Fibroblast of skin of left biceps (primary cell): ENCODE measurements at places on chromosomes 11 and 22.

- no peak for DNase-seq
Measured at GRCh38 chr11:128200467-128200866, 386.9 kb downstream of the ETS1 start.

GRCh38 chr22:45240104-45240809 lies 437 bp downstream of the KIAA0930 start:
- no peak for DNase-seq

DNA sequence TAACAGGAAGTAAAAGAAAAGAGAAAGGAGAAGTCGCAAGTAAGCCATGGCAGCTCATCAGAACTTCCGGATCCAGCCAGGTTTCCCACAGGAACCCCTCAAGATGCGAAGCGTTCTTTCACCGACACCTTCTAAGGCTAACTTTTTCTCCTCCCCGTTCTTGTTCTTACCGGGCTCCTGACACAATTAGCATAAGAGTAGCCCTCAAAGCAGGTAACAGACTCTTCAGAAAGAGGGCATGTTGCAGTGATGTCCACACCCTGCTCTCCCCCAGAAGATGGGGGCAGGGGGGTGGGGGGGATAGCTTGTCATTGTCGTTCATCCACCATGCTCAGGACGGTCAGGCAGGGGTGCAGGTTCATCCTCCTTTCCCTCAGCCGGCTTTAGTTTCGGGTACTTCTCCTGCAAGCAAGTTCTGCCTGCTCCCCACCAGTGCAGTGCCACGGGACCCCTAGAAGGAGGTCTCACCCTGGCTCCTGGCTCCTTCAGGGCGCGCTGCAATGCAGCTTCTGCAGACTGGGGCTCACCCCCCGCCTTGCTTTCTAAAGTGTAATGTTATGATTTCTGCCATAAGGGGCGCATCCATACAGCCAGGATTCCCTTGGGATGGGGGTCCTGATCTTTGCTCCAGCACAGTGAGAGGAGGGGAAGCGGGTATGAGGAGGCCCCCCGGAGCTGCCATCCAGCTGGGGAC lies 2.3 kb downstream of the OPCML start:
- no peak for DNase-seq

- peak; percentile 71 for DNase-seq
Measured at GRCh38 chr11:130652671-130653335, 204.4 kb downstream of the ADAMTS15 start.

DNA sequence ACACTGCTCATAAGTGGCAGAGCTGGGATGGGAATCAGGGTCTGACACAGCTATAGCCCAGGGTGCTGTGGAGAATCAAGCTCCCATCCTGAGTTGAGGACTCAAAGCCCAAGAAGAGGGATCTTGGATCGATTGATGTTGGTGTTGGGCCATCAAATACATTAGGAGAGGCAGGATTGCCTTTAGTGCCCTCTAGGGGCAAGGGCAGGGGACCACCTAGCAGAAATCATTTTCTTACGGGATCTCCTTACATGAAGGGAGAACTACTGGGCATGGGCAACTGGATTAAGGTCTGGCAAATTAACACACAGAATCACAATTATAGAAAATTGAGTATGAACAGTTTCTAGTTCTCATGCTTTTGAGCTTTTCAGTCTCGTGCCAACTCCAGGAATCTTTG lies 24.9 kb upstream of the EMSY start:
- DNase-seq, result no peak

GRCh38 chr22:45290410-45290936 lies 5.7 kb downstream of the UPK3A start:
- peak; percentile 42 for DNase-seq

- peak; percentile 79 for DNase-seq
Measured at GRCh38 chr22:20509344-20510047, 2.1 kb downstream of the MED15 start.

DNA sequence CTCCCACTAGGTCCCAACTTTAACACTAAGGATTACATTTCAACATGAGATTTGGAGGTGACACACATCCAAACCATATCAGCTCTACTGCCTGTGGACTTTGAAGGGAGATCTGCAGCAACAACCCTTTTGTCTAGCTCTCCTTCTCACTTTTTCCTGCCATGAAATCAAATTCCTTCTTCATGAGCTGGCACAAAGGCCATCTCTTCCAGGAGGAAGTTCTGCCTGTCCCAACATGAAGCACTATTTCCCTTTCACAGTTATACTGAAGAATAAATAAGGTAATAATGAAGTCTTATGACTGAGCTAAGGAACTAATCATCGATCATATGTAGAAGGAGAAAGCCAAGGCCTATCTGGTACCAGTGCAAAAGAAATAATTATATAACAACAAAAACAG lies 253.5 kb upstream of the TENM4 start:
- no peak for DNase-seq

DNA sequence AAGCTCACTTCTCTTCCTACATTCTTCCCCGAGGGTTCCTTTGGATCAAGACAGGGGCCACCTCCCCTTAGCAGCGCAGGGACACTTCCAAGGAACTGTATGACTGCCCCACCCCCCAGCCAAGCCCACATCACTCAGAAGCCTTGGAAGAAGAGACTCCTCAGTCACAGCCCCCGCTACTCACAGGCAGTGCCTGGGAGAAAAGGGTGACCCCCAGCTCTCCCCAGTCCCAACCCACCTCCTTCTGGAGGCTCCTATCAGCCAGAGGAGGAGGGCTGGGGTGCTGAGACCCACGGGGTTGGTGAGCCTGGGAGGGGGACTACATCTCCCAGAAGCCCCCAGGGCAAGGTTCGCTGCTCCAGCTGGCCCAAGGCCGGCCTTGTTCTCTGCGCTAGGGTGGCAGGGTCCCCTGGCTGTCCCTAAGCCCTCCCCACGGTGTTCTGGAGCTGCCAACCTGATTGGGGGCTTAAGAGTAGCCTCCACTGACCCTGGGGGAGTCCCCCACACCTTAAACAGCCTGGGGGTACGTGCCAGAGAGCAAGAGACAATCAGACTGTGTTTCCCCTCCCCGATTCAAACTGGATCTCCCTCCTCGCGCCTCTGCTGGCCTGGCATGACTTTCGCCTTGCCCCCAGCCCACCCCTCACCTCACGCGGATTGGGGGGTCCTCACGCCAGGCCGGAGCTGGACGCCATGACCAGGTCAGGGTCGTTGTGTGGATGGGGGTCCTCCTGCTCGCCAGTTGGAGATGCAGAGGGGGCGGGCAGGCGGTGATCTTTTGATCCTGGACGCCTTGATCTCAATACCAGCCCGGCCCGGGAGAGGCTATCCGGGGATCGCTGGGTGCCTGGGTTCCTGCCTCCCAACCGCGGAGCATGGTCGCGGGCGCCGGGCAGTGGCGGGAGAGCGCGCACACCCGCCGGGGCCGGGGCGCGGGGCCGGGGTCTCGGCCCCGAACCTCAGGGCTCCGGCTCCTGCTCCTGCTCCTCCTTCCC lies 838 bp downstream of the BCL9L start:
- no peak for DNase-seq

DNA sequence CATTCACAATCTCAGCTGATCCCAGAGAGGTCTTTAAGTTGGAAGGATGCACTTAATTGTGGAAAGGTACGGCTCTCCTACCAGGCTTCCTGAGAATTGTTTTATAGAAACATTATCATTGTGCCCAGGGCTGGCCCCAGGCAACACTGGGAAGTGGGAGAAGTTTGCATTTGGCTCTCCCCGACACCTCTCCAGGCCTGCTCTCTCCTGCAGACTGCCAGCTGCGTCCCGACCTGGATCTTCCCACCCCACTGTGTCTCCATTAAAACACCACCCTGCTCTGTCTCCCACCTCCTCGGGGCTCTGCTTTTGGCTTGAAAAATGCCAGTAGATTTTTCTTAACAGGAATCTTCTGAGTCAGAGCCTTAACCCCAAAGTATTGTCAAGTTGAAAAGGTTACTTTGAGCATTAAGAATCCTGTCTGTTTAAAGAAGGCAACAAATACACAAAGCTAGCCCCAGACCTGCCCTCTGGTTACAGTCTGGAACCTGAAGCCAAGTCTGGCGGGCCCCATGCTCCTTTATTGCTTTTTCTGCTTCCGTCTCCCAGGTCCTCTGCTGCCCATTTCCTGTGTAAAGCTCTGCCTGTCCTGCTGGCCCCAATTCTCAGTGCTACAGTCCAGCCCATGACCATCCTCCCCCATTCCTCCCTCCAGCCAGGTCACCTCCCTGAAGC lies 530.2 kb downstream of the SOX6 start:
- DNase-seq, result no peak

DNA sequence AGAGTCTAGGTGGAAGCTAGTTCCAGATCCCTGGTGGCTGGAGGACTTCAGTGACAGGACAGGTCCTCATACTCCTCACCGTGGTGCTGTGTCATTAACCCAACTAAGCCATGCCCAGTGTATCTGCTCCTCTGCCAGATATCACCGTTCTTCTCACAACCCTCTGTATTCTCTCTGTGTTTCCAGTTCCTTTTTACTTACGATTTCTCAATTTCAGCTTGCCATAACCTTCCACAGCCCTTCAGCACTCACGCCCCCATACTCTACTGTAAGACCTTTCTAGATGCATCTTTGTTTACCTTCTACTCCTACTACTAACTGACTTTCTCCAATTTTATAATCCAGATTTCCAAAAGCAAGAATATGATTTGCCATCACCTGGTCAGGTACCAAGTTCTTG lies 26.1 kb upstream of the RIC3 start:
- DNase-seq, result no peak

- no peak for DNase-seq
Measured at GRCh38 chr11:17396598-17397310, 8.3 kb upstream of the KCNJ11 start.

DNA sequence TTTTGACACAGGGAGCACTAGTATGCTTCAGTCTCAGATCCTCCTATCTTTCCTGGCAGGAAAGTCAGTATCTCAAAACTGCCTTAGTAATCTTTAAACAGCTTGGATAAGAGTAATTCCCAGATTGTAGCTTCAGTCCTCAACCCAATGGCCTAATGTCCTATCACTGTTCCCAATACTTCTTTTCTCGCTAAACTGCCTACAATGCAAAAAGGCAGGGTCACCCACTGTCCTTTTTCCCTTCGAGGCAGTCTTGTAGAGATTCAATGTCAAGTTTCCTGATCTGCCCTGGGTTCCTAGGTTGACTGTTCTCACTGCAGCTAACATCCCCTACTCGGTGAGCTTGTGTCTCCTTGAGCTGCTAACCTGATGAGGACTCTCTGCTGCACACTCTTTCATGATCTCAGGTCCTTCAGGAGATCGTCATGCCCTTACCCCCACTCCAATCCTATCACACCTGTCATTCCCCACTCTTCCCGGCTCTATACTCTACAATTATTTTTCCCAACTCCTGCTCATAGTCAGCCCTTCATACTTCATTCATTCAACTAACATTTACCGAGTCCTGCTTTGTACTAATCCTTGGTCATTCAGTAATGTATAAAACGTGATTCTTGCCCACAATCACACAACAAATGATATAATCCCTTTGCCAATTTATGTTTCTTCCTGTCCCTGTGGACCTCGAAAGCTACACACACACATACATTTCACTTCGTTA lies 904 bp downstream of the C2CD3 start:
- no peak for DNase-seq

GRCh38 chr11:76307978-76308747 lies 72.8 kb downstream of the THAP12 start:
- no peak for DNase-seq

DNA sequence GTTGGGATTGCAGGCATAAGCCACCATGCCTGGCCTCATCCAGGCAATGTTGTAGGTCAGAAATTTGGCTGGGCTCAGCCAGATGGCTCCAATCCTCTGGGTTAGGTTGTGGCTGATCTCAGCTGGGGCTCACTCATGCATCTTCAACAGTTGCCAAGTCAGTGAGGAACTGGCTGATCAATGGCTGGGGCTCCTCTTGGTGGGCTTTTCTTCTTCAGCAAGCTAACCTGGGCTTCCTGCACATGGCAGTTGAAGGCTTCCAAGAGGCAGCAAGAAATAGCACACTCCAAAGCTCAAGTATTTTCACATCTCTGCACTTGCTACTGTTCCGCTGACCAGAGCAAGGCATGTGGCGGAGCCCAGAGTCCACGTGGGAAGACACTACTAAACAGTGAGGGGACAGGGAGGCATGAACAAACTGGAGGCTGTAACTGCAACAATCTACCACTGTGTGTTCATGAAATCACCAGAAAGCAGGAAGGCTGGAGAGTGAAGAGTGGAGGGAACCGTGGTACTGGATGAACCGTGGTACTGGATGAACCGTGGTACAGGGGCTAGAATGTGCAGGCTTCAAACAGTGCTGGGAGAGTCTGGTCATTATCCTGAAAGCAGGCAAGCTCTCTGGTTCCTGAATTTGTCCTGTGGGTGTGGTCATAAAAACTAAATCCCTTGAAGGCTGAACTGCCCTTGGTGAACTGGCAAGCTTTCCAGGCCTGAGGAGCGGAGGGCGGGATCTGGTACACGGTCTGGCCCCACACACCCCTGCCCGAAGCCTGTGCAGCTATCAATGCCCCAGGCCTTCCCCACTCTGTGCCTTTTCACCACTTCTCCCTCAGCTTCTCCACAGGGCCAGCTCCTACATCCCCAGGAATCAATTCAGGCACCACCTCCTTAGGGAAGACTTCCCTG lies 20.2 kb downstream of the CHST1 start:
- DNase-seq, result no peak

GRCh38 chr11:72069200-72069599 lies 11.1 kb downstream of the NUMA1 start:
- DNase-seq, result no peak

DNA sequence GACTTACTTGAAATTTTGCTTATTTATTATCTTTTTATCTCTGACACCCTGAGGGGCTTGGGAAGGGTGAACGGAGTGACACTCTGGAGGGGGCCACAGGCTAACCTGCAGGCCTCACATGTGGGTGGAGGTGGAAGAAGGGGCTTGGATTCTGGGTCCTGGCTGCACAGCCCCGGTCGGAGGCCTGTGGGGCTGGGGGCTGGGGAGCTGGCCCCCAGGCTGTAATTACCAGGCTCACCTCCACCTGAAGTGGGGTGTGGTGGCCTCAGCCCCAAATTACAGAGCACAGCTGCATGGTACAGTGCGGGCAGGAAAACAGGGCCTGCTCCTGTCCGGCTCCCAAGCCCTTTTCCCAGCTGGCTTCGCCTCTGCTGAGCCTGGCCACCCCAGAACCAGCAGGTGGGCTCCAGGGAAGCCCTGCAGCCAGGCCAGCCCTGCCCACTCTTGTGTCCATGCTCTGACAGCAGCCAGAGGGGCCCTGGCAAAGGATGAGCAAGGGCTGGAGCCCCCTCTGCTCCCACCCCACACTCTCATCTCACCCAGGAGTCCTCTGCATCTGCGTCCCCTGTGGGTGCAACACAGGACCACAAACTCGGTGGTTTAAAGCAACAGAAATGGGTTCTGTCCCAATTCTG lies 48.0 kb downstream of the IGF2 start:
- no peak for DNase-seq

DNA sequence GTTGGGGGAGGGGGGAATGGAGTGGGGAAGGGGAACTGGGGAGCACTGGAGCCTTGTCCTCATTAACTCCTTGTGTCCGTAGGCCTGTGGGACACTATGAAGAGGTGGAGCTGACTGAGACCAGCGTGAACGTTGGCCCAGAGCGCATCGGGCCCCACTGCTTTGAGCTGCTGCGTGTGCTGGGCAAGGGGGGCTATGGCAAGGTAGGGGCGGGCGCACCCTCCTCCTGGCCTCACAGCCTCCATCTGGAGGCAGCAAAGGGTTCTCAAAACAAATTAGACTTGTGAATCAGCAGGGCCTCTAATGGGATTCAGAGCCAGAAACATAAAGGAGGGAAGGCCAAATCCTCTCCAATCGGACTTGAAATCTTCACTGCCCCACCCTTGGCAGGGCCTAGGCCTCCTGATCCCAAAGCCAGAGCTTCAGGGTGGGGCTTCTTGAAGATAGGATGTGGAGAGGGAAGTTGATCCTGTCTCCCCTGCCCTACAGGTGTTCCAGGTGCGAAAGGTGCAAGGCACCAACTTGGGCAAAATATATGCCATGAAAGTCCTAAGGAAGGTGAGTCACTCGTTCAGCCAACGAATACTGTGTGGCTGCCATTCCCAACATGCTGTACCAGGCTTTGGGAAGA lies 859 bp downstream of the RPS6KB2 start:
- DNase-seq, result no peak
